ENCODE measurements at places on chromosomes 6 and 20. TPM values are rescaled to one million over a fixed set of nuclear protein-coding genes. Genes with fewer than 3 reads are reported as not detected.

DNA sequence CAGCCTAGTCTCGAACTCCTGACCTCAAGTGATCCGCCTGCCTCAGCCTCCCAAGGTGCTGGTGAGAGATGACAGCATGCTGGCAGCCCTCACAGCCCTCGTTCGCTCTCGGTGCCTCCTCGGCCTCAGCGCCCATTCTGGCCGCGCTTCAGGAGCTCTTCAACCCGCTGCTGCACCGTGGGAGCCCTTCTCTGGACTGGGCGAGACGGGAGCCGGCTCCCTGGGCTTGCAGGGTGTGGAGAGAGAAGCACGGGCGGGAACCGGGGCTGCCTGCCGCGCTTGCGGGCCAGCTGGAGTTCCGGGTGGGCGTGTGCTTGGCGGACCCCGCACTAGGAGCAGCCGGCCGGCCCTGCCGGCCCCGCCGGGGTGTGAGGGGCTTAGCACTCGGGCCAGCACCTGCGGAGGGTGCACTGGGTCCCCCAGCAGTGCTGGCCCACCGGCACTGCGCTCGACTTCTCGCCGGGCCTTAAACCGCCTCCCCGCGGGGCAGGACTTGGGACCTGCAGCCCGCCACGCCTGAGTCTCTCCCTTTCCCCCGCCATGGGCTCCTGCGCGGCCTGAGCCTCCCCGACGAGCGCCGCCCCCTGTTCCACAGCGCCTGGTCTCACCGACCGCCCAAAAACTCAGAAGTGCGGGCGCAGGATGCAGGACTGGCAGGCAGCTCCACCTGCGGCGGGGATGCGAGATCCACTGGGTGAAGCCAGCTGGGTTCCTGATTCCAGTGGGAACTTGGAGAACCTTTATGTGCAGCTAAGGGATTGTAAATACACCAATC is 31.5 kb upstream of the RANBP9 start:
- no peak for DNase-seq

DNA sequence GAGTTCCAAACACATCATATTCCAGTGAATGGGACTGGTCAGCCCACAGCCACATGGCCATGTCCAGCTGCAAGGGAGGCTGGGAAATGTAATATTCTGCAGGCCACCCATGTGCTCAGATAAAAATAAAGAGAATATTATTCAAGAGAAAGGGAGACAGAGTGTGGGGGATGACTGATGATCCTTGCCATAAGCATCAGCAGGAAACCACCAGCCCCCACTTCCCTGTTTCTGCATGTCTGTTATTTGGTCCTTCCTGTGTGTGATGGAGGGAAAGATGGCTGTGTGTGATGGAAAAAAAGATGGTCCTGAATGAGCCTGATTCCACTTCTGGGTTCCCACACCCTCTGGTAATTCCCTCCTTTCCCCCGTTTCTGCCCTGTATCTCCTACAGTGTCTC is 13.1 kb upstream of the RSPO4 start:
- no peak for DNase-seq

OR2J2 gene
- not detected for total RNA-seq

DNA sequence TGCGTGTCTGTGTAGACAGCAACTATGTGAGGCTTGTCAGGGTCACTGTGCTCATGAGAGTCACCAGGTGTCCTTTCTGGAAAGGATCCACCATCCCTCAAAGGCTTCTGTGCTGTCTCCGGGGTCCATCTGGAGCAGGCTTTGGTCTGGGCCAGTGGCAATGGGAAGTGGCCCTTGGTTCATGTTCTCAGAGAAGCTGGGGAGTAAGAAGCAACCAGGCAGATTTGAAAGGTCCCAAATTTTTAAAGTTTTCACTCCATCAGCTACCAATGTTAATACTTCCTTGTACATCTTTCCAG is 68.2 kb downstream of the GCNT2 start:
- DNase-seq: no peak

EYA2 gene
- total RNA-seq: not detected

SRMS gene
- not detected for total RNA-seq

DNA sequence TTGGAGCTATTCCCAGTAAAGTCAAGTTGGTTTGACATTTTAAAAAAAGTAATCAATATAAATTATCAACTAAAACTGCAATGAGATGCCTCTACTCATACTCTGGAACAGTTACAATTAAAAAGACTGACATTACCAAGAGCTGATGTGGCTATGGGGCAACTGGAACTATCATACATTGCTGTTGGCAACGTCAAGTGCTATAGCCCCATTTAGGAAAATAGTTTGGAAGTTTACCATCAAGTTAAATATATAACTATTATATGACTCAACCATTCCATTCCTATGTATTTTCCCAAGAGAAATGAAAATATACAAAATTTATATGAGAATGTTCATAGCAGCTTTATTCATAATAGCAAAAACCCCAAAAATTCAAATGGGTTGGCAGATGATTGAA is 111.4 kb upstream of the HDGFL1 start:
- DNase-seq: no peak

- DNase-seq: no peak
Observed at GRCh38 chr20:38152175-38152620, 12.9 kb downstream of the TGM2 start.

GRCh38 chr6:38316099-38316868 is 323.4 kb downstream of the BTBD9 start:
- DNase-seq: no peak

DNA sequence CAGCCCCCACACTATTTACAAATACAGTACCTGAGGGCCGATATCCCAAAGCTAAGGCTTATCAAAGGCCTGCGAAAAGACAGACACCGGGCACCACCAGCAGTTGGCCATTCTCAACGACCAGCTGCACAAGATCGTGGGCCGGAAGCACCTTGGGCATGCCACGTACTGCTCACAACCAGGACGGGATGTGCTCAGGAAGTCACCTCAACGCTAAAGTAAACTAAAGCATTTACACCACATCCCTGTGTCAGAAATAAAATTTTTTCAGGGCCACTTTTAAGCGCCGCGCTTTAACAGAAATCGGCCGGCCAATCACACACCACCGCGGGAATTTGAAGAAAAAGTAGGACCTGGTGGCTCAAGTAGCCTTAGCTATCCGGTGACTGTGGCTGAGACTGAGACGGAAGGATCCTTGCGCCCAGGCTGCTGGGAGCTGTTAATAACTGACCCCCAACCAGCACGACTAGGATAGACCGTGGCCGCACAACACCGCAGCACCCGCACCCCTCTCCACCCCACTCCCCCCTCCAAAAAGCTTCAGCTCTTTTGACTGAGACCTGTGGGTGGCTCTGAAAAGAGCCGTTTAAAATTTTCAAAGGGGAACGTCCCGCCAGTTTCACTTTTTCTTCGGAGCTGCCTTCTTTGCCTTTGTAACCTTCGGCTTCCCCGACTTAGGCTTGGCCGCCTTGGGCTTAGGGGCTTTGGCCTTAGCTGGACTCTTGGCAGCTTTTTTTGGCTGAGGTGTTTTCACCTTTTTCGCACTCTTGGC is 131.2 kb upstream of the BTN3A2 start:
- DNase-seq: peak; percentile 77

DNA sequence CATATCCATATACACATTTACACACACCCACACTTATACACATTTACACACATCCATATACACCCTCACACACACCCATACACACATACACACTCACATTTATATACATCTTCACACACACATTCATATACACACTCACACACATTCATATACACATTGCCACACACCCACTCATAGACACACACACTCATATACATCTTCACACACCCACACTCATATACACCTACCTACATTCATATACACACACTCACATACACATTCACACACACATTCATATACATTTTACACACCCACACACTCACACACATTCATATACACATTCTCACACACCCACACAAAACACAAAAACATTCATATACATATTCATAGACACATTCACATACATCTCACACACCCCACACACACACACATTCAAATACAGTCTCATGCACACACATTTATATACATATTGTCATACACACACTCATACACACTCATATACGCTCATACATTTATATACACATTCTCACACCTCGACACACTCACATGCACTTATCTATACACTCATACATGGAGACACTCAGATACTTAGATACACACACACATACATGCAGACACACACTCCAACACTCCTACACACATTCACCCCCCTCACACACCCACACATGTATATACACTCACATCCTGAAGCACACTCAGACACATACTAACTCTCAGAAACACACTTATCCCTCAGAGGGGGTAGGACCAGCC is 82.1 kb downstream of the MRPL14 start:
- DNase-seq: no peak

DNA sequence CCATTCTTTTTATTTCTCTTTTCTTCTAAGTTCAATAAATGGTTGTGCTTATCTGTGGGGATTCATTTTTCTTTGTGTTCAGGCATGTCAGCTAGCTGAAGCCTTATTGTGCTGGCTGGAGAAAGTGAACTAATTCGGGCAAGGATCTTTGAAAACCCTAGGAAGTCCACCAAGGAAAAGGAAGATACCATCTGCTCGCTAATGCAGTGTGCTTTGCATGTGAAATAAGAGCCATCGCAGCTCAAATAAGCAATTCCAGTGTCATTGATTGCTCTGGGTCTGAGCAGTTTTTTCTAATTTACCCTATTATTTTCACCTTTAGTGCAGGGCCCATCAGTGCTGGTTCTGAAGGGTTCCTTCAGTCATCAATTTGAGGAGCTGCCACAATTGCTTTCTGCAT is 309.4 kb upstream of the SOX4 start:
- DNase-seq: no peak

DNMT3B gene
- 3.8 TPM for total RNA-seq

SALL4 gene
- total RNA-seq: 18.4 TPM

DNA sequence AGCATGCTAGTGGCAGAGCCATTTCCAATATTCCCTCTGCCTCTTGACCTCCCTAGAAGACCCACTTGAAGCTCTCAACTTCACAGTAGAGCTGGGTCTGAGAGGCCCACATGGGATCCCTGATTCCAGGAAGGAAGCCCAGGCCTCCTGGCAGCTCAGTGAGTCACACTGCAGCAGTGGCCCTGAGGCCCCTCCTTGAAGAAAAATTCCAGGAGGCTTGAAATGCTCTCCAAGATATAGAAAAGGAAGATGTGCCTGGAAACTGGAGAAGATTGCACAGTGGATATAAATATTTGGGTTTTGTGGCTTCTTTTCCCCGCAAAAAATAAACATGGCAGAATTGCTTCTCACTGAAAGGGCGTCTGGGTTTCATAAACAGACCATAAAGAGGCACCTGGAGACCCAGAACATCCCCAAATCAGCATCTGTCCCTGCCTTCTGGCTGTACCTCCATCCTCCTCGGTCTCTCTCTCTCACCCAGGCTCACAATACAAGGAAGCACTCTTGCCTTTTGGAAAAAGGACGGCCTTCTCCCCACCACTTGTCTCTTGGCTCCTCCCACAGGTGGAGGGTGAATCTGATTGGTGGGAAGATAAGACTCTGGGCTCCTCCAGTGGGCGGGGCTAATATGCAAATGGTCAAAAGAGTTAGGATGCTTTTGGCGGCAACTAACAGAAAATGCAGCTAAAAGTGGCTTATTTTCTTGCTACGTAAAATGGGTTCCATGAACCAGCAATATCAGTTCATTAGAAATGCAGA is 200.0 kb upstream of the SULF2 start:
- DNase-seq: peak; percentile 49

DNA sequence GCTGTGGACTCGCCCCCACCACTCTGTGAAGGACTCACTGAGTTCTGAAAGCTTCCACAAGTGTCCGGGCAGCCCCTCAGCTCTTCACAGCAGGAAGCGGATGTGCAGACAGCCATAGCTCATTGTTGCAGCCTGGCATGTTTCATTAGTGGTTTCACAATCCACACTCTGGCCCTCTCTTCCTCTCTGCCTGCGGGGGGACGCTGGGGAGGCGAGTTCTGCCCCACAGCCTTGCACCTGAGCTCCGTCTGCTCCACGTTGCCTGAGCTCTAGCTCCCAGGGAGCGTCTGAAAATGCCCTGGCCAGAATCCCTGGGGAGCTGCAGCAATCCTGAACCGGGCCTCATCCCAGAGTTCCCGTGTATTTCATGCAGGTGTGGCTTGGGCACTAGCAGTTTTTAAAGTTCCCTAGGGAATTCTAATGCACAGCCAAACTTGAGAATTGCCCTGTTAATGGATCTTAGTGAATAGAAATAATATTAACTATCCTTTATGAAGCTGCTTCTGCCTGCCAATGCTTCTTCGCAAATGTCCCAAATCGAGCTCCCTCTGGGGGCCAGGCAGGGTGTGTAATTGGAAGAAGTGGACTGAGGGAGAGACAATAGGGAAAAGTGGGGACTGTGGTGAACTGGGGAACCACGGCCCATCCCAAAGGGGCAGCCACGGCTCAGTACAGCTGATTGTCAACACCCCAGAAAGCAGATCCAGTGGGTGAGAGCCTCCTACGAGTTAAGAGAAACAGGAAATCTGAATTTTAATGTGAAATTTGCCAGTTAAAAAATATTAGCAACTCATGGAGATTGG is 51.5 kb downstream of the CTCFL start:
- peak; percentile 79 for DNase-seq

BCL2L1 gene
- 47.8 TPM for total RNA-seq

- peak; percentile 53 for DNase-seq
Observed at GRCh38 chr20:53664121-53664520, 70.5 kb upstream of the ZNF217 start.

FILIP1 gene
- 0.24 TPM for total RNA-seq

BPIFB4 gene
- total RNA-seq: not detected

DNA sequence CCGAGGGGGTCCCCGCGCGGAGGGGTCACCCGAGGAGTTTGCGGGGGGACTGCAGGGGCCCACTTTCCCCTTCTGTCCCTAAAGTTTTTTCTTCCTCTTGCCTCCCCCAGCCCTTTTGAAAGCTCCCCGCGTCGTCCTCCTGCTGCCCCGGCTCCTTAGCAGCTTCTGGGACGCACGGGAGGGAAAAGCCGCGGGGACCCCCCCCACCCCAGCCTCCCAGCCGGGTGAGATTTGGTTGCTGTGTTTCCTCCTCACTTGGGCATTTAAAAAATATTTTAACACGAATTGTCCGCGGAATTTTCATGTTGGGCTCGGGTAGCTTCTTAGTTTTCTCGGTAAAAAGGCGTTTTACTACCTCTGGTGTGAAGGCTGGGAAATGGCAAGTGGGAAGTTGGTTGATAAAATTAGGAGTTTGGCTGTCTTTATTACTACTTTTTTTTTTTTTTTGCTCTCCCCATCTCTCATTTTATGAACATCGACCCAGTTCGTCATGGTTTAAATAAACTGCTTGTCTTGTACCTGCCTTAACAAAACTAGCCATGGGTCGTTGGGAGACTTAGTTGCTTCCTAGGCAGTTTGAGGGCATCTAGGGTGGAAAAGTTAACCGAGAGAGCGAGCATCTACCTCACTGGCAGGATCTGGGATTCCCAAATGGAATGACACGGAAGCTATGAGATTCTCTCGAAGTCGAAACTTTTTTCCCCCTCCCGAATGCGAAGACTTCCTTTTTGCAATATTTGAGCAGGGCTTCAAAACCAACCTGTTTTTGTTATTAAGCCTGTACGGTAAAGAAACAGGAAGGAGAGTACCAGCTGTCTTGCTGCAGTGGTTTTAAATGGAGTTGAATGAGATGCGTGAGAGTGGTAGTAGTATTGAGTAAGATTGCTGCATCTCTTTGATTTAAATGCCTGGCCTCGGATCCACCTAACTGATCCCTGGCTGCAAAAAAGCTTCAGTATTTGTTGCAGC is 868 bp downstream of the NCOA3 start:
- peak; percentile 50 for DNase-seq

All from A673 (cell line).